Activated T-cell treated with anti-CD3 and anti-CD28 coated beads for 48 hours (primary cell): ENCODE measurements at places on chromosomes 5 and 9.

DNA sequence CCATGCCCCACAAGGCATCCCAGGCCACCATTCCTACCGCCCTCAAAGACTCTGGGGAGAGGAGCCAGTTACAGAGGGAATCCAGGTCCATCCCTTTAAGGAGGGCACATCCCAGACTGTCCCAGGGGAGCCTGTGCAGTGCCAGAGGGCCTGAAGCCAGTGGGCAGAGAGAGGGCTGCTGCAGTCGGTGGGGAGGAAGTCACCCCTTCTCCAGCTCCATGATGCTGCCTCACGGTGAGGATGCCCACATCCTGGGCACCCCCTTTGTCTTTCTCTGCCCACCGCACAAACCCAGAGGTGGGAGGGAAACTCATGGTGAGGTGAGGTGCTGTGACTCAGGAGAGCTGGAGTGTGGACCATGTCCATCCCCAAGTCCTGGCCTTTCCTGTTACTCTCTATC lies 26.2 kb upstream of the ANKRD33B start:
- no peak for DNase-seq

GRCh38 chr5:149053072-149053695 lies 9.7 kb downstream of the SH3TC2 start:
- DNase-seq, result no peak

DNA sequence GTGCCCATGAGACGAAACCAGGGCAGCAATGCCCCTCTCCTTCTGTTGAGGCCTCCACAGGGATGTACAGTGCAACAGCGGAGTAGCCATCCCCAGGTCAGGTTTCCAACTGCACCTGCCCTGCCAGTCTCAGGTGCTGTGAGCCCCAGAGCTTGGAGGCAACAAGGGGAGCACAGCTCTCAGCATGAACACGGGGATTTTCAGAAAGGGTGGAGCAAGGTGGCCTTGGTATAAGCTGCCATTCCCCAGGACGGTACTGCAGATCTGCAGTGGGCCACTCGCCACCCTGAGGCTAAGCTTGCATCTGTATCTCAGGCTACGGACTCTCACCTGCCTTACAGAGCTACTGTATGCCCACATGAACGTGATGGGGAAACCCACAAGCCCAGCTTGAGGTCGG lies 103.6 kb downstream of the GABBR2 start:
- no peak for DNase-seq

GRCh38 chr5:169954786-169955185 lies 25.5 kb downstream of the INSYN2B start:
- no peak for DNase-seq
